ENCODE measurements at places on chromosomes 2 and 18.

DNA sequence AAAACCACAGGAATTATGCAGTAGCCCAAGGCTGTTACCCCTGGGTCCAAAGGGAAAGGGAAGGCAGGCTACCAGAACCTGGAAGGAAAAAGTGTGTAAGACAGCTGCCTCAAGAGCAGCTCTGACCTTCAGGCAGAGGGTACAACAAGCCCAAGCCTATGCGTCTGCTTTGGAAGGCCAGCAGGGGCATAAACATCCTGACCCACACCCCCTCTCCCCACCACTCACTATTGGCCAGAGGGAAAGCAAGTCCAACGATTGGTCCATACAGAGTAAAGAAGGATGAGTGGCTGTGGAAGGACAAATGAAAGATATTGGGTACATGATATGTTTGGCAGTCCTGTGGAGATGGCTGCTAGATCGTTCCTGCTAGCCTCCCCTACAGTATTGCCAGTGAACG is 227.6 kb upstream of the HNRNPA3 start:
- DNase-seq, result no peak

- no peak for DNase-seq
These were observed 63.2 kb downstream of the POLR1A start for GRCh38 chr2:86042256-86043168.

GRCh38 chr2:210429403-210430137 is 47.0 kb downstream of the LANCL1 start:
- no peak for DNase-seq

DNA sequence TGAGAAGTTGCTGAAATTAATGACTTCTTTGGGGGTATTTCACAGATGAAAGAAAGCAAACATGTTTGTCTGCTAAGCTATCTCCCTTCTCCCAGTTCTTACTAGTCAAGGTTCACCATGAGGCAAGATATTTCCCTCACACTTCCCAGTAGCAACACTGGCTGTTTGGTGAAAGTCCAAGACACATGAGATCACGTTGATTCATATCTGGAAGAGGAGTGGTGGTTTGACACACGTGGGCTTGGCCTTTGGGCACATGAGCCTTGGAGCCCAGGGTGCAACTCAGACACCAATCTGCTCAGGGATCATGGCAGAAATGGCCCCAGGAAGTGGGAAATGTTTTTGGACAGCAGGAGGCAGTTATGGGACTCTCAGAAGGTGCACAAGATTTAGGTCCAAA is 66.1 kb upstream of the APCDD1 start:
- no peak for DNase-seq

GRCh38 chr2:106868275-106868674 is 17.7 kb downstream of the ST6GAL2 start:
- no peak for DNase-seq

Measured in DND-41 (cell line).